ENCODE measurements at places on chromosomes 3 and 15.

DNA sequence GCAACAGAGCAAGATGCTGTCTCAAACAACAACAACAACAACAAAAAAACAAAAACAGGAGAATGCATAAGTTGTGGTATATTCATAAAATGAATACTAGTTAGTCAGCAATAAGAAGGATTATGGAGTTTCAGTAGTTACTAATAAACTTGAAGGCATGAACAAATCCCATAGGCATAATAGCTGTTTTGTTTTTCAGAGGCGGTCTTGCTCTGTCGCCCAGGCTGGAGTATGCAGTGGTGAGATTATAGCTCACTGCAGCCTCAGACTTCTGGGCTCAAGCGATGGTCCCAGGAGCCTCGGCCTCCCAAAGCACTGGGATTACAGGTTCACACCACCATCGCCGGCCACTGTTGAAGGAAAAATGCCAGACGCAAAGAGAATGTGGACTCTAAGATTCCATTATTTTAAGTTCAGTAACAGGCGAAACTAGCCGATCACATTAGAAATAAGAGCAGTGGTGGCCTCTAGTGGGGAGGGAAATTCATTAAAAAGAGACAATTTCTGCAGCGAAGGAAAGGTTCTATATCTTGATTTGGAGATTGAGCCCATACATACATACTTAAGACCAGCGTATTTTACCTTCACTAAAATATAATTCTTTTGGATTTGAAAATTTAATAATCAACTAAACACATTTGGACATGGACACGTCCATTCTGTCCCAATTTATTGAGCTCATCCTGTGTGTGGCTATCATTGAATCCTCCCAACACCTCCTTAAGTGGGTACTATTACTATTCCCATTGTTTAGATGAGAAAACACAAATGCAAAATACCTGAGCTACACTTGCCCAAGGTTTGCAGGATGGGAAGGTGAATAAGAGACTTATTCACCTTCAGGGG, 27.4 kb upstream of the HDAC11 start:
- DNase-seq: peak; percentile 61

GRCh38 chr3:114685161-114685560, 391.3 kb downstream of the TIGIT start:
- DNase-seq: no peak

GRCh38 chr3:133330065-133330464, 69.8 kb upstream of the BFSP2 start:
- no peak for DNase-seq

- peak; percentile 45 for DNase-seq
Measured at GRCh38 chr3:53938645-53939044, 47.0 kb upstream of the SELENOK start.

GRCh38 chr3:11692532-11692813, 48.8 kb upstream of the VGLL4 start:
- DNase-seq: no peak

- no peak for DNase-seq
Measured at GRCh38 chr3:148763986-148764935, 63.4 kb upstream of the CPB1 start.

Measured in fibroblast of upper back skin (primary cell).